Left forelimb (tissue), 1 donor: ENCODE measurements at places on chromosomes 2 and 18.

DNA sequence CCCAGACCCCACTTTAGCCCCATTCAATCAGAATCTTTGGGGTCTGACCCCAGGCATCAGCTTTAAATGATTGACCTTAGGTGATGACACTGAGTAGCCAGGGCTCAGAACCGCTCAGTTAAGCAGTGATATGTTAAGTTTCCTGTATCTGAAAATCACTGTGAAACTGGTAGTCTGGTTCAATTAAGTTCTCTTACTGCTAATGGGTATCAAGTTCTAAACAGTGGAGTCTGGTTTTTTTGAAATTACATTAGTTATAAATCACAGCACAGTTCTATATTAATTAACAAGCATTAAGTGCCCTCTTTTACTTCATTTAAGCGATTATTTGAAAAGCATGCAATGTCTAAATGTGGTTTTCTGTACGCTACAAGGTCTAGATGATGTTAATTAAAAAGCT, 117.9 kb downstream of the HAUS1 start:
- DNase-seq = no peak

DNA sequence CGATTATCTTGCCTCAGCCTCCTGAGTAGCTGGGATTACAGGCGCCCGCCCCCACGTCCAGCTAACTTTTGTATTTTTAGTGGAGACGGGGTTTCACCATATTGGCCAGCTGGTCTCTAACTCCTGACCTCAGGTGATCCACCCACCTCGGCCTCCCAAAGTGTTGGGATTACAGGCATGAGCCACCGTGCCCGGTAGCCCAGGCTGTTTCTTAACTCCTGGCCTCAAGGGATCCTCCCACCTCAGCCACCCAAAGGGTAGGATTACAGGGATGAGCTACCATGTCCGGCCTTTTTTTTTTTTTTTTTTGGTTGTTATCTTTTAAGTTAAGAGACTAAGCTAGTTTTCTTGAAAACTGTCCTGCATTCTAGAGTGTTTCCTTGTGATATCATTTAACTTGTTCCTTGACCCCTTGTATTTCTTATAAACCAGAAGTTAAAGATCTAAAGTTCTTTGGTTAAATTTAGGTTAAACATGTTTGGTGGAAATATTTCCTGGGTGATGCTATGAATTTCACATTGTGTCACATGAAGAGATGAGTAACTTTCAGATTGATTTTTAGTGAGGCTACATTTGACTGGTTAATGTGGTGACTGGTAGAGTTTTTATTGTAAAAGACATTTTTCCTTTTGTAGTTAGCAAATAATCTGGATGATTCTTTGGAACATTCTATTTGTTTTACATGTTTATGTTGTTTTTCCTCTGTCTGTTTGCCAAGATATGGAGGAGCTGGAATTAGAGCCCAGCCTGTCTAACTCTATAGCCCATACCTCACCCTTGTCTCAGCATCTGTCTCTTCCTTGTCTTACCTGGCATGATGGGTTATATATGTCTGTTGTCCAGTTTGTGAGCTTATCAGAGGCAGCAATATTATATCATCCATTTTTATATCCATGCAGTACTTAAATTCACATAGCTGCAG, 5.2 kb downstream of the NCAPH start:
- no peak for DNase-seq

DNA sequence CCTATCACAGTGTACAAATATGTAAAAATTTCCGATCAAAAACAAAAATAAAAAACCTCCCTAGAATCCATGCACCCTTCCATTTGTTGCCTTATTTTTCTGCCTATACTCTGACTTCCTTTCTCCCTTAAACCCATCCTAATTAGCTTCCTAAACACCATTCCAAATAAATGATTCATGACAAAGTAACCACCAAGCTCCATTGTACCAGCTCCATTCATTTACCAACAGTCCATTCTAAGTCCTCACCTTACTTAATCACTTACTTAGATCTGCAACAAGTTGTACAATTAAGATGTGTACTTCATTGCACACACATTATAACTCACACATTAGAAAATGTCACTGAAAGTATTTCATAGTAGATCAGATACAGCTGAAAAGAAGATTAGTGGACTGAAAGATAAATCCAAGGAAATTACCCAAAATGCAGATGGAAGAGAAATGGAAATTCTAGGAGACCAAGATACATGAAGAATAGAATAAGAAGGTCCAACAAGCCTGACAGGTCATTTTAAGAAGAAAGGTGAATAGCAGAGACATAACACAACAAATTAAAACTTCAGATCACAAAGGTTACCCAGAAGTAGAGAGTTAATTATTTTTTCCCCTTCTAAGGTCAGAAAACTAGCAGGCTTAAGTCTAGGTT, 154.6 kb downstream of the DYM start:
- DNase-seq = no peak

DNA sequence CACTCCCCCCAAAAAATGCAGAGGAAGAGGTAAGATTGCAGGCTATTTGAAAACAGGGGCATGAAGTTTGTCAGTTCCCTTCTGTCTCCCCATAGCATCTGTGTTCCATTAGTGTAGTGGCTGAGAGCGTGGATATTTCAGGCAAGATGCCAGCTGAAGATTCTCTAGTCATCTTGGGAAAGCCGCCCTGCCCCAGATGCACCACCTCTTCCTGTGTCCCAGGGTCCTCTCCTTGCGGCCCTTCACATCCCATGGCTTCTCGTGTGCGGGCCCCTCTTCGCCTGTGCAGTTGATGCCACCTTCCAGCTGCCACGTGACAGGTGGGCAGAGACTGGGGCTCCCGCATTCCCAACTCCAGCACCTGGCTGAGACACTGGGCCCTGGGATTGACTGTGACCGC, 16.1 kb downstream of the TMEM127 start:
- DNase-seq = no peak

GRCh38 chr2:230928701-230929380, 3.8 kb upstream of the GPR55 start:
- peak; percentile 52 for DNase-seq

- no peak for DNase-seq
Observed at GRCh38 chr2:191571163-191571769, 106.7 kb upstream of the NABP1 start.

DNA sequence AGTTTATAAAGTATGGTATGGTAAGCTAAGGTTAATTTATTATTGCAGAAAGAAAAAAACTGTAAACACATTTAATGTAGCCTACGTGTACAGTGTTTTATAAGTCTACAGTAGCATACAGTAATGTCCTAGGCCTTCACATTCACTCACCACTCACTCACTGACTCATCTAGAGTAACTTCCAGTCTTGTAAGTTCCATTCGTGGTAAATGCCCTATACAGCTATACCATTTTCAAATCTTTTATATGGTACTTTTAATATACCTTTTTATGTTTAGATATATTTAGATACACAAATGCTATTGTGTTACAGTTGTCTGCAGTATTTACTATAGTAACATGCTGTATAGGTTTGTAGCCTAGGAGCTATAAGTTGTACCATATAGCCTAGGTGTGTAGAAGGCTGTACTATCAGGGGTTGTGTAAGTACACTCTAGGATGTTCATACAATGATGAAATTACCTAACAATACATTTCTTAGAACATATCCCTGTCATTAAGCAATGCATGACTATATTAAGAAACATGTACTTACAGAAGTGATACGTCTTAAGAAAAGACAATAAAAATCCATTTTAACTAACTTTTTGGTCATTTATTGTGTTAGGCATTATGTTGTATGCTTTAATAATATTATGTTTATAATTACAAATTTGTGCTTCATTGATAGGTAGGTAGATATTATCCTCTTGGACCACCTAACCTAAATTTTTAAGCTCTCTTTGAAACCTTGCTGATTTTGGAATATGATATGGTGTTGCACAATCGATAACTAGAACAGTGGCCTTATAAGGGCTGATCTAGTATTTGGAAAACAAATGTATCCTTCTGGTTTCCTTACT, 51.9 kb downstream of the VRK2 start:
- DNase-seq = no peak

GRCh38 chr18:5710235-5710634, 166.4 kb upstream of the EPB41L3 start:
- DNase-seq = no peak

DNA sequence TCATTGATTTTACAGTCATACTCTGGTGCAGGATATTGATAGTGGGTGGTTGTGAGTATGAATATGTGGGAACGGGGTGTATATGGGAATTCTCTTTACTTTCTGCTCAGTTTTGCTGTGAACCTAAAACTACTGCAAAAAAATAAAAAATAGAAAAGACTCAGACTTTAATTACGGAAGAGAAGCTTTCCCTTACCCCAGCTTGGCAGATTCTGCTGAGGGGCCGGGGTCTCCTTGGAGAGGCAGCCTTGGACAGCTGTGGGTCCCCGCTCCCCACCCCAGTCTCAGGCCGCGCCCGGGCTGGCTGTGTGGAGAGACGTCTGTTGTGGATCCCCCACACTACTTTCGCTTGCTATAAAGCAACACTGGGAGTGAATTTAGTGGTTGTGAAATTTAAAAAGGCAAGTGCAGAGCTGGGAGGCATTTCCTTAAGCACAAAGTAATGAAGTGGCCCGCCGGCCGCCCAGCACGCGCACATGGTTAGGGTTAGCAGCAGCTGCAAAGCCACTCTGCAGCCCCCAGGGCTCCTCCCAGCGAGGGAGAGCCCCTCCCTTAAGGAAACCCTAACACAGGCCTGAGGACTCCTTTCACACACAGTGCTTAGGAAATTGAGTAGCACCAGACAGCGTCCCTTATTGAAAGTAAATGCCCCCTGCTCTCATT, 102.4 kb downstream of the DDX1 start:
- DNase-seq = no peak

GRCh38 chr2:136004965-136005364, 19.5 kb upstream of the DARS1 start:
- DNase-seq = no peak

GRCh38 chr18:41849632-41850031, 105.4 kb upstream of the PIK3C3 start:
- DNase-seq = no peak

- no peak for DNase-seq
Observed at GRCh38 chr2:168587307-168587706, 131.2 kb downstream of the CERS6 start.

GRCh38 chr2:150732491-150732890, 245.0 kb upstream of the RND3 start:
- DNase-seq = no peak
